Transverse colon (tissue), 4 donors: ENCODE measurements at places on chromosomes 13 and 19. TPM values are rescaled to one million over a fixed set of nuclear protein-coding genes. Genes with fewer than 3 reads are reported as not detected.

The FGF9 gene
- 1.4 TPM for total RNA-seq

The FGF22 gene
- not detected for total RNA-seq

The OR7D2 gene
- total RNA-seq = 1.1 TPM

The KIR2DL3 gene
- total RNA-seq = not detected

The LHFPL6 gene
- total RNA-seq = 12.3 TPM

The COLGALT1 gene
- 38.6 TPM for total RNA-seq

The KANK3 gene
- total RNA-seq = 4.6 TPM

The DNASE2 gene
- total RNA-seq = 34.4 TPM

The FPR1 gene
- 1.5 TPM for total RNA-seq

The IQCN gene
- 49.7 TPM for total RNA-seq

The EPS8L1 gene
- 57.5 TPM for total RNA-seq

- H3K27ac ChIP-seq = no peak overlapping the region
- H3K36me3 ChIP-seq = no peaks in the 10 kb centered on the region
- H3K27me3 ChIP-seq = peaks cover 91% of the 10 kb centered on the region
- H3K4me1 ChIP-seq = no peaks in the 10 kb centered on the region
These were observed 28.5 kb downstream of the GSX1 start for GRCh38 chr13:27820524-27821482.

DNA sequence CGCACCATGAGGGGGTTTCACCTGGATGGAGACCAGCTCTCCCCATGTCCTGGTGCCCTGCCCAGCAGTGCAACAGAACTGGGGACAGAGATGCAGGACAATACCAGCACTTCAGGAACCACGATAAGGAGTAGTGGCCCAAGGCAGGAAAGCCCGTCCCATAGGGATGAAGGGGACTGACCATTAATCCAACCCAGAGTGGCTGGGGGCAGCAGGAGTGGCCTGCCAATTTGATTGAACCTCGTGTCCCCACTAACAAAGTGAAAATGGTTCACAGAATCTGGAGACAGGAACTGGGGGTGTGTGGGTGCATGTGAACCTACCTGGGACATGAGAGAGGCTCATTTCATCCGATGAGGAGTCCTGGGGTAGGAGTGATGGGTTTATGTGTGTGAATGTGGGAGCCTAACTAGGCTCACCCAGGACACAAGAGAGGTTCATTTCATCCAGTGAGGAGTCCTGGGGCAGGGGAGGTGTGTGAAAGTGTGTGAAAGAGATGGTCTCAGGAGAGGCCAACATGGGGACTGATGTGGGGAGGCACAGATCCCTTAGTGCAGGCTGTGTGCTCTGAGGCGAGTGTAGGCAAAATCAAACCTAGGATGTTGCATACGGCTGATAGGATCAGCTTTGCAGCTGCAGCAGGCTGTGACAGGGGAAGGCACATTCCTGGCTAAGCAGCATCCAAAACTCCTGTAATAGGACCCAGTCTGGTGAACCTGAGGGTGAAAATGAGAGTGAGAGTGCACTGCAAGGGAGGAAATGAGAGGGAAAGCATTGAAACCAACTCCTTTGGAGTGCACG, 98.2 kb downstream of the ZNF429 start:
- H3K27me3 ChIP-seq = no peaks in the 10 kb centered on the region
- peaks cover 6% of the 10 kb centered on the region for H3K4me1 ChIP-seq

- no peaks in the 10 kb centered on the region for H3K36me3 ChIP-seq
- no peaks in the 10 kb centered on the region for H3K27me3 ChIP-seq
- no peak overlapping the region for H3K27ac ChIP-seq
- DNase-seq = no peak
These were observed 100.4 kb downstream of the RFC3 start for GRCh38 chr13:33918199-33918932.

DNA sequence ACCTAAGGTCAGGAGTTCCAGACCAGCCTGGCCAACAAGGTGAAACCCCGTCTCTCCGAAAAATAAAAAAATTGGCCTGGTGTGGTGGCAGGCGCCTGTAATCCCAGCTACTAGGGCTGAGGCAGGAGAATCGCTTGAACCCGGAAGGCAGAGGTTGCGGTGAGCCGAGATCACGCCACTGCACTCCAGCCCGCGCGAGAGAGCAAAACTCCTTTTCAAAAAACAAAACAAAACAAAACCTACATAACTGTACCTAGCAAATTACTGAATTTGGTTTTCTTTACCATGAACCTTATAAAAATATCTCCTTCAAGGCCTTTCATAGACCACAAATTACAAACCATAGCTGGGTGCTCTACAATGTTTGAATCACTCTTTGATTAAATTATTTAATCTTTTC, 760 bp downstream of the ZNF91 start:
- no peaks in the 10 kb centered on the region for H3K27me3 ChIP-seq
- peak; percentile 55 for DNase-seq
- peak overlapping the region; percentile 94 for H3K27ac ChIP-seq
- H3K4me1 ChIP-seq = peaks cover 45% of the 10 kb centered on the region
- peak overlapping the region; percentile 96 for H3K4me3 ChIP-seq

DNA sequence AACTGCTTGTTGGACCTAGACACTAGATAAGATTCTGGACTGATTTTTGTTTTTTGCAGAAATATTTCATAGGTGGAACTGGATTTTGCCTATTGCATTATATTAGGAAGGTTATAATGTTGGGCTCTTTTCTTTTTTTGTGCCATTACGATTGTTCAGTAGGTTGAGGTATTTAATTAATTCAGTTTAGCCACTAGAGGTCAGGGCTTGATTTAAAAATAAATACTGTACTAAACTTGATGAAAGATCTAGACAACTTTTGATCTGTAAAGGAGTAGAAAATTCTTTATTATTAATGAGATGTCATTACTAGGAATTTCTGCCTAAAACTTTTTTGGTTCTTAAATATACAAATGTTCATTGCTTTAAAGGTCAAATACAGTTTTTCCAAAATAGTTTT, 15.2 kb upstream of the SUPT20H start:
- no peak overlapping the region for H3K27ac ChIP-seq
- H3K4me3 ChIP-seq = no peak overlapping the region
- DNase-seq = no peak
- no peaks in the 10 kb centered on the region for H3K27me3 ChIP-seq
- no peaks in the 10 kb centered on the region for H3K36me3 ChIP-seq

GRCh38 chr13:99870541-99870940, 101.0 kb downstream of the ZIC5 start:
- H3K4me3 ChIP-seq = no peak overlapping the region
- no peaks in the 10 kb centered on the region for H3K27me3 ChIP-seq
- DNase-seq = no peak
- peaks cover 8% of the 10 kb centered on the region for H3K4me1 ChIP-seq
- no peaks in the 10 kb centered on the region for H3K36me3 ChIP-seq
- H3K27ac ChIP-seq = no peak overlapping the region

DNA sequence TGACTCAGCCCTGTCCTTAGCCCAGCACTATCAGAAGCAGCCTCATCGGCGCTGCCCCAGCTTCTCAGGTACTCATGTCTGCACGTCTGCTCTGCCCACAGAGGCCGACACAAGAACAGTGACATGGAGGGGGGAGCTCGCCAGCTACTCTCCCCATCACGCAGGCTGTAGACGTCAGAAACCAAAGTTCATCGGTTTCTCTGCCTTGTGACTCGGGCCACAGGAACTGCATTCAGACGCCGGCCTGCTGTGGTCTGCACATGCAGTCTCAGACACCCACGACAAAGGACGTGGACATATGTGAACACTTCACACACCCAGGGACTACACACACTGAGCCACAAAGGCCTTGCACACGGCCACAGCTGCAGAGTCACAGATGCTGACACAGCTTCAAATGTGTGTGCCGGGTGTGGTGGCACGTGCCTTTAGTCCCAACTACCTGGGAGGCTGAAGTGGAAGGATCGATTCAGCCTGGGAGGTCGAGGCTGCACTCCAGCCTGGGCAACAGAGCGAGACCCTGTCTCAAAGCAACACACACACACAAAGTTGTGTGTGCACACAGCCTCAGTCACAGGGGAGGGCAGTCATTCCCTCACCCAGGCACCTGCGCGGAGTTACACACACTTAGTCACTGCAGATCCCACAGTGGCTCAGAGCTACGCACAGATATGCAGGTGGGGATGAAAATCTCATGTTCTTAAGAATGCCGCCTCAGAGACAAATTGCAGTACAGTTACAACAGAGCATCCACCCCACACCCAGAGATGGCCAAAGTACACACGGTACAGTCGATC, 4.9 kb upstream of the ZFP36 start:
- H3K4me1 ChIP-seq = peaks cover 75% of the 10 kb centered on the region
- H3K27me3 ChIP-seq = no peaks in the 10 kb centered on the region
- peak; percentile 90 for DNase-seq
- H3K27ac ChIP-seq = peak overlapping the region; percentile 98
- H3K4me3 ChIP-seq = no peak overlapping the region

DNA sequence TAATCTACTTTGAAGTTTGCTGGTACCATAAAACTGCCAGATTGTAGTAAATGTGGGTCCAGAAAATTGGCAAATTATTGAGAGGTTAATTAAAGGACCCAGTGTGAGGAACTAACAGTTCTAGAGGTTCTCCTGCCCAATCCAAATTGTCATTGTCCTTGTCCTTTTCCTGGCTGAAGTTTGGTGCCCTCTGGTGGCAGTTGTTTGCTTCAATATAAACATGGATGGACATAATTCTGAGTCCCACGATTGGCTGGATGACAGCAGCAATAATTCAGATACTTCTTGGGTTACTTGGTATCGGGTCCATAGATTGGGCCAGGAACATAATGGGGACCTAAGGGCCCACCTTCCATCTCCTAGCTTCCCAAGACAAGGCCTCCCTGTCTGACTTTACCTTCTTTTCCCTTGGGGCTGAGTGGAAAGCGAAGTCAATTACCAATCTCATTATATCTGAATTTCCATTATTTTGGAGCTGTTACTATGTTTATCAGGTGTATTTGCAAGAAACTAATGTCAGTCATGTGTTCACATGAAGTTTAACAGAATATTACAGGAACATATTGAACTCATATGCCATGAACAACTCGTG, 33.8 kb upstream of the GARRE1 start:
- H3K27ac ChIP-seq = no peak overlapping the region
- no peak overlapping the region for H3K4me3 ChIP-seq
- no peaks in the 10 kb centered on the region for H3K4me1 ChIP-seq
- peak; percentile 65 for DNase-seq
- peaks cover 51% of the 10 kb centered on the region for H3K36me3 ChIP-seq
- no peaks in the 10 kb centered on the region for H3K27me3 ChIP-seq

GRCh38 chr13:34011552-34012085, 193.7 kb downstream of the RFC3 start:
- no peak overlapping the region for H3K27ac ChIP-seq
- H3K36me3 ChIP-seq = no peaks in the 10 kb centered on the region
- no peaks in the 10 kb centered on the region for H3K27me3 ChIP-seq
- no peak for DNase-seq
- no peak overlapping the region for H3K4me3 ChIP-seq
- H3K4me1 ChIP-seq = no peaks in the 10 kb centered on the region

DNA sequence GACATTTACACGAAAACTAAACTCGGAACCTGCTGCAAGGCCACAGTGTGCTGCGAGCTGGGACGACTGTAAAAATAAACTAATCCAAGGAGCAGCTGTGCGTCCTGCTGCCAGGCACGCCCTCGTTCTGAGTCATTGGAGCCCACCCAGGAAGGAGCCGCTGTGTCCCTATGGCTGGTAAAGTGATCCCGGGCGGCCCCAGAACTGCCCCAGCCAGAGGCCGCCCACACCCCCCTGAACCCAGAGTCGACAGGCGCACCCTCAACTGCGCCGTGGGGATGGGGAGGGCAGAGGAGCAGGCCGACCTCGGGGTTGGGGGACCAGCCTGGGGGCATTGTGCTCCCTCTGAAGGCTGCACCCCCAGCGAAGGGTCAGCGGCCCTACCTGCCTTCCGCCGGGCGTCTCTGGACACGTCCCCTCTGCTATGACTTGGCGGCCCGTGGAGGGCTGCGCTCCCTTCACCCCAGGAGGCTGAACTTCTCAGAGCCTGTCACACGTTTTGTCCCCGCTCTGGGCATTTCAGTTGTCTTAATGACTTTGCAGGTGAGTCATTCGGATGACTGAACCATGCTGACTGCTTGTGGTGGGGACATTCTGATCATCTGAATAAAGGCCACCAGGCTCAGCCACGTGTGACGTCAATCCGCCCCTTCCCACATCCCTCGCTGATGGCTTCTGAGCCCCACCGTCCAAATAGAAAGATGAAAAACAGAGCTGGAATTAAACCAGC, 42.7 kb downstream of the ADPRHL1 start:
- H3K4me1 ChIP-seq = no peaks in the 10 kb centered on the region
- H3K36me3 ChIP-seq = no peaks in the 10 kb centered on the region

- H3K36me3 ChIP-seq = no peaks in the 10 kb centered on the region
- H3K4me1 ChIP-seq = no peaks in the 10 kb centered on the region
- DNase-seq = no peak
- no peak overlapping the region for H3K4me3 ChIP-seq
These were observed 8.0 kb upstream of the GPC6 start for GRCh38 chr13:93218583-93218982.

DNA sequence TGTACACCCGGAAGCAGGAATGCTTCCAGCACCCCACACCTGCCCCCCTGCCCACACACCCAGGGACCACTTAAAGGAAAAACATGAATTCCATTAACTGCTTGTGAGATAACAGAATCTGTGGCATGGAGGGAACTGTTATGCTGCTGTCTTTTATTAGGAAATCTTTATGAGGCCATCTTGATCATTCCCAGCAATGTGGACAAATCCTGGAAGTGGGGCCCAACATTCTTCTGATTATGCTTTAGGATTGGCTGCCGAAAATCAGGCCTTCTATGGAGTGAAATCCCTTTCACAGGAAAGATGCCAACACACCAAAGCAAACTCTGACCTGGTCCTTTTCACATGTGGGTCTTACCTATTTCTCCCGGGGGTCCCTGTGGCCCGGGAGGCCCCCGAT, 114.5 kb downstream of the COL4A1 start:
- no peaks in the 10 kb centered on the region for H3K27me3 ChIP-seq
- H3K4me1 ChIP-seq = no peaks in the 10 kb centered on the region
- H3K27ac ChIP-seq = no peak overlapping the region
- no peaks in the 10 kb centered on the region for H3K36me3 ChIP-seq
- no peak overlapping the region for H3K4me3 ChIP-seq

- H3K36me3 ChIP-seq = no peaks in the 10 kb centered on the region
- DNase-seq = no peak
- no peak overlapping the region for H3K27ac ChIP-seq
- H3K4me3 ChIP-seq = no peak overlapping the region
These were observed 358.5 kb downstream of the MYO16 start for GRCh38 chr13:108987944-108988343.

GRCh38 chr19:54428323-54429175, 13.3 kb downstream of the TTYH1 start:
- no peak for DNase-seq
- H3K36me3 ChIP-seq = no peaks in the 10 kb centered on the region
- H3K4me1 ChIP-seq = peaks cover 5% of the 10 kb centered on the region
- no peak overlapping the region for H3K27ac ChIP-seq
- H3K4me3 ChIP-seq = no peak overlapping the region

- H3K27me3 ChIP-seq = no peaks in the 10 kb centered on the region
- no peak for DNase-seq
- H3K4me3 ChIP-seq = no peak overlapping the region
These were observed 8.2 kb upstream of the ADAMTS10 start for GRCh38 chr19:8618751-8619150.

GRCh38 chr19:34888091-34888490, 38.6 kb upstream of the ZNF30 start:
- no peaks in the 10 kb centered on the region for H3K27me3 ChIP-seq
- no peak overlapping the region for H3K27ac ChIP-seq
- no peak overlapping the region for H3K4me3 ChIP-seq
- DNase-seq = no peak

GRCh38 chr19:55270172-55270942, 9.6 kb downstream of the HSPBP1 start:
- H3K36me3 ChIP-seq = peaks cover 14% of the 10 kb centered on the region
- no peaks in the 10 kb centered on the region for H3K4me1 ChIP-seq
- no peak overlapping the region for H3K27ac ChIP-seq

- no peak for DNase-seq
- no peaks in the 10 kb centered on the region for H3K27me3 ChIP-seq
- no peak overlapping the region for H3K4me3 ChIP-seq
These were observed 140.8 kb downstream of the SHISA2 start for GRCh38 chr13:25910991-25911419.
